ENCODE measurements at places on chromosomes 4 and X.

DNA sequence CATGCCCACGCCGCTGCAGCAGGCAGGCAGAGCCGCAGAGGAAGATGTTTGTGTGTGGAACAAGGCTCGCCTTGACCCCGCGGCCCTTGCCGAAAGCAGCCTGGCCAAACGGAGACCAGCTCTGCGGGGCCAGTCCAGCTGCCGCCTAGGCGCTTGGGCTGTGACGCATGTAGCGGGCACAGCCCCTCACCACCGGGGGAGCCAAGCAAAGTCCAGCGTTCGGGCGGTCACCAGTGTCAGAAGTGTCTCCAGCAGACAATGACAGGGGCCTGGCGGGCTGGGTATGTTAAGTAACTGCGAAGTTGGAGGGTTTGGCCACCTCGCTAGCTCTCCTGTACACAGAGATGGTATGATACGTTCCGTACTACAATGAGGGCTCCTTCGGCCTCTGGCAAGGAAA, 1.3 kb downstream of the AMER1 start:
- DNase-seq = no peak

DNA sequence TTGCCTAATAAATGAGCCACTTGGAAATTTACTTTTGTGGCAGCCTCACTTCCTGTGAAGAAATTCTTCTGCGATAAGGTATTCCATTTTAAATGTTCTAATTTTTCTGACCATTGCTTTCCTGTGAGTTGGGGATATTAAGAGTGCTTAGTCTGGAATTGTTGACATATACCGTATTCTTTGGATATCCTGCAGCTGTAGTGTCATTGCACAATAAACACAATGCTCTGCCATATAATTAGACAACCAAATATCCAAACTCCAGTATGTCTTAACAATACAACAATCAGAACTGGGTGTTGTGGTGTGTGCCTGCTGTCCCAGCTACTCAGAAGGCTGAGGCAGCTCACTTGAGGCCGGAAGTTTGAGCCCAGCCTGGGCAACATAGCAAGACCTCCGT, 99.4 kb downstream of the LUZP4 start:
- DNase-seq = no peak

DNA sequence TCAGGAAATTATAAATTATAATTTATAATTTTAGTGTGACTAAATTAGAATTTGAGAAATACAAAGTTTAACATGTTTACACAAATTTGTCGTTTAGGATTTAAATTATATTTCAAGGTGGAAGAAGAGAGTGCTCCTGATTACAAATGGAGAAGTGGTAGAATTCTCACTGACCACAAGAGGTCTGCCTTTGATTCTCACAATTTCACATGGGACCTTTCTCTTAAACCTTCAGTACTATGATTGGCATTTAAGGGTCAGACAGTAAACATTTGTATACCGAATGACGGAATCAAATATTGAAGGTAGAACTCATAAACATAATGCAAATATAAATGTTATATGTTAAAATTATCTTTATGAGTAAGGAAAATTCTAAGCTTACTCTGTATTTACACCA, 171.7 kb downstream of the SLIT2 start:
- DNase-seq = no peak

DNA sequence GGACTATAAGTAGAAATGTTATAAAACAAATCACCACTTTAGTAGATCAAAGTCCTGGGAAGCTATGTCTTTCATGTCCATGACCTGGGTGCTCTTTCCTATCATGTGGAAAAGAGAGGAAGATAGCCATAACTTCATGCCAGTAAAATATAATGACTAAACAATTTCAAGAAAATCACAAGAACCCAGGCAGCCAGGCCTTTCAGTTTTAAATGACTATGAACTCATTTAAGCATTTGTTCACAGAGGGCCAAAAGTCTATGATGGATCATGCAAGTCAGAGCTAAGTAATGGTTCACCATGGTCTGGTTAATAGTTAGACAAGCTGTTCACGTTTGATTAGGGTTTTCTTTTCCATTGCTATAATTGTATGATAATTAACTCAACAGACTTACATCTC, 155.8 kb downstream of the PPARGC1A start:
- no peak for DNase-seq

Measured in activated CD4-positive, alpha-beta T cell treated with anti-CD3 and anti-CD28 coated beads, Interleukin-2, amount 50 U/mL, for 1 hour (primary cell).